ENCODE measurements at places on chromosomes 2 and 18.
A peak's percentile ranks its signal among the peaks of the same experiment; 100 is the strongest.

DNA sequence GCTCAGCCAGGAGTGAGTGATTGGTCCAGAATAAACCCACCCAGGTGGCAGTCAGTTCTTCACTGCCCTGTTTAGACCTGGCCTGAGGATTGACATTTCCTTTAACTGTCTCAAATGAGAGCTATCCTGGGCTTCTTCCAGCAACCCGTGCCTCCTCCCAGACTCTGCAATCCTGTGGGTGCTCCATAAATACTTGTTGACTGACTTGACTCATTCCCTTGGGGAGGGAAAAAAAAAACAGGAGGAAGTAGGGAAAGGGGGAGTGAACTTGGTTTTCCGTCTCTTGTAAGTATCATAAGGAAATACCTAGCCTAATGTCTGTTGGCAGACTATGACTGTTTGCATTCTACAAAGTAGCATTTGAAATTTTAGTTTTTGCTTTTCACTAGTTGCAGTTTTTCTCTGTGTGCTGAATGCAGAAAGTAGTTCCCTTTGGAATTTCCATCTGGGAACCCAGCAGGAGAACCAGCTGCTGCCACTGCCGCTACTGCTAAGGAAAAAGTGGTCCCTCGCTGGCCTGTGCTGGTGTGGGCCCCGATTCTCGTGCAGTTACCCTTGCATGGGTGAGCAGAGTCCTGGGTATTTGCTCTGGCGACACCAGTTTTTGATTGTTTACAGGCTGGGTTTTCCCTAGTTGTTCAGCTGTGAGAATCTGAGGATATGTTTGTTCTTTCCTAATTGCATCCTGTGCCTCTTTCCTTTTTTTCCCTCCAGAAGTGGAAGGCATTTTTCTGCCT lies 78.8 kb downstream of the TGOLN2 start:
- H3K36me3 ChIP-seq = no peaks in the 10 kb centered on the region
- no peaks in the 10 kb centered on the region for H3K4me1 ChIP-seq
- no peak overlapping the region for H3K27ac ChIP-seq
- DNase-seq = no peak

DNA sequence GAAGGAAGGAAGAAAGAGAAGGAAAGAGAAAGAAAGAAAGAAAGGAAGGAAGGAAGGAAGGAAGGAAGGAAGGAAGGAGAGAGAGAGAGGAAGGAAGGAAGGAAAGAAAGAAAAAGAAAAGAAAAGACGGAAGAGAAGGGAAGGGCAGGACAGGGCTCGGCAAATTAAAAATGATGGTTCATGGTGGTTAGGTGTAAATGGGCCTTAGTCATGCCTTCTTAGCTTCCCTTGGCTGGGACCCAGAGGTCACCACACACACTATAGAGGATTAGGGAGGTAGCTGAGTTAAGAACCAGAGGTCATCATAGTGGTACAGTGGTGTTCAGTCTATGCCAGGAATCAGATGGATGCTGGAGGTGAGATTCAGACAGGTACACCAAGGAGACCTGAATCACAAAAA lies 9.3 kb upstream of the ATL2 start:
- no peaks in the 10 kb centered on the region for H3K36me3 ChIP-seq
- H3K27ac ChIP-seq = no peak overlapping the region
- DNase-seq = no peak
- peaks cover 11% of the 10 kb centered on the region for H3K4me1 ChIP-seq

- no peaks in the 10 kb centered on the region for H3K4me1 ChIP-seq
- no peak overlapping the region for H3K4me3 ChIP-seq
- H3K27me3 ChIP-seq = no peaks in the 10 kb centered on the region
- no peak for DNase-seq
- H3K27ac ChIP-seq = no peak overlapping the region
- H3K36me3 ChIP-seq = no peaks in the 10 kb centered on the region
Measured at GRCh38 chr18:44601447-44601846, 79.2 kb upstream of the SETBP1 start.

DNA sequence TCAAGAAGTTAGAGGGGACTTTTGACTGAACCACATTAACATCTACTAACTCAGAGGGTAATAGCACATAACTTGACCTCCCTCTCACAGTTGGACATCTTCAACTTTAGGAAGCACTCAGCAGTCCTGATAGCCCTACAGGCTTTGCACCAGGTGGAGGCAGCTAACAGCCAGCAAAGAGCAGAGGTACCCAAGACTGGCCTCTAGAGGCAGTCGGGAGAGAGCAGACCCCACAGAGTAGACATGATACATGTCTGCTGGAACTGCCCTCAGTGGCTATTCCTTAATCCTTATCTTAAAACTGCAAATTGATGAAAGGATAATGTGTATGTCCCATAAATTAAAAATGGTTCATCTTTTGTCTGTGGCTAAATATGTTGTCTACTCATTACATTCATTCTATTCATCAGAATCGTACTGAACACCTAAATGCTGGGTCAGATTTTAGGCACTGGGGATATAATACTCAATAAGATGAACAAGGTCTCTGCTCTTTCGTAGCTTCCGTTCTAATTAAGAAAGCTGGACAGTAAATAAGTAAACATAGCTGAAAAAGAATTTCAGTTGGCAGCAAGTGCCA lies 49.8 kb downstream of the CAB39 start:
- H3K27ac ChIP-seq = no peak overlapping the region
- DNase-seq = no peak
- peaks cover 18% of the 10 kb centered on the region for H3K4me1 ChIP-seq
- H3K36me3 ChIP-seq = peaks cover 38% of the 10 kb centered on the region

DNA sequence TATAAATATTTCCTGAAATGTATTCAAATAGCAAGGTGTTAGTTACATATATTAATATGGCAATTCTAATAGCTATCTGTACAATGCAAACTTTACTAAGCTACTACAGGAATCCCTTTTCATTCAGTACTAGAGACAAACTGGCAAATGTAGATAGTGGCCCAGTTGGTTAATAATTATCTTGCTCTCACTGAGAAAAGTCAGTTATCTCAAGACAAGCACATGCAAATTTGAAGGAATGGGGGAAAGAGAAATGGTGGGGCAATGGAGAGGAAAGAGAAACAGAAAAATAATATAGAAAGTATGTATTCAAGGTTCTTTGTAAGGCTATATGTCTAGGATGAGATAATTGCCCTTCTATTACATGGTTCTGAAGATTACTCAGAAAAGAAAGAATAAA lies 280.0 kb downstream of the FIGN start:
- no peaks in the 10 kb centered on the region for H3K27me3 ChIP-seq
- DNase-seq = no peak
- H3K27ac ChIP-seq = no peak overlapping the region
- no peak overlapping the region for H3K4me3 ChIP-seq
- no peaks in the 10 kb centered on the region for H3K4me1 ChIP-seq
- H3K36me3 ChIP-seq = no peaks in the 10 kb centered on the region

DNA sequence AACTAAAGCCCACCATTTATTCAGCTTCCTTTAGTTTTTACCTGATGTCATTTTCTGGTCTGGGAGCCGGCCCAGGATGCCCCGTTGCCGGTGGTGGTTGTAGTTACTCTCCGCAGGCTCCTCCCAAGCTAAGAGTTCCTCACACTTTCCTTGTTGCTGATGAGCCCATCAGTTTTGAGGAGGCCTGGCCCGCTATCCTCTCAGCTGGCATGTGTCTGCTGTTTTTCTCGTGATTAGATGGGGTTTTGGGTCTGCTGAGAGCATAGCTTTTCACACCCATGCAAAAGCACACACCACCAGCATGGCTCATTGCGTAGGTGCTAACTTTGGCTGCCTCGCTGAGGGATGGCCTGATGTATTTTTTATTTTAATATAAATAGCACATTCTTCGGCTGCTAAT lies 72.1 kb downstream of the PSMG2 start:
- DNase-seq = peak; percentile 67
- no peaks in the 10 kb centered on the region for H3K36me3 ChIP-seq
- no peaks in the 10 kb centered on the region for H3K27me3 ChIP-seq
- peaks cover 5% of the 10 kb centered on the region for H3K4me1 ChIP-seq
- H3K27ac ChIP-seq = peak overlapping the region; percentile 61

DNA sequence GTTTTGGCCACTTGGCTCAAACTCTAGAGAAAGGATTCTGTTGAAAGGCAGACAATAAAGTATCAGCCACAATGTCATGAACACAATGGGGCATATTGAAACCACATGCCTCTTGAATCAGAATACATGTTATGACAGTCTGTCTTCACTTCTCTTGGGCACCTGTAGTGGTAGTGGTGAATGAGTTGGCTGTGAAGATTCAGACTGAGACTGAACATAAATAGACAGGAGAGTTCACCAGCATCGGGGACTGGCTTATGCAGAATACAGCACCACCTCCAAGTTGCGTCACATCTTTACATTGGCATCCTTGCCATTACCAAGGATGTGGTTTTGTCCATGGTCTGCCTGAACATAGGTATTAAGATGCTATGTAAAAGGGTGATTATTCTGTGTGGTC lies 336.8 kb downstream of the MYCN start:
- no peaks in the 10 kb centered on the region for H3K36me3 ChIP-seq
- no peak for DNase-seq
- no peaks in the 10 kb centered on the region for H3K4me1 ChIP-seq
- H3K27me3 ChIP-seq = no peaks in the 10 kb centered on the region

- no peak for DNase-seq
- no peaks in the 10 kb centered on the region for H3K36me3 ChIP-seq
- H3K4me3 ChIP-seq = no peak overlapping the region
- no peak overlapping the region for H3K27ac ChIP-seq
Measured at GRCh38 chr2:136154384-136154783, 36.4 kb upstream of the CXCR4 start.

DNA sequence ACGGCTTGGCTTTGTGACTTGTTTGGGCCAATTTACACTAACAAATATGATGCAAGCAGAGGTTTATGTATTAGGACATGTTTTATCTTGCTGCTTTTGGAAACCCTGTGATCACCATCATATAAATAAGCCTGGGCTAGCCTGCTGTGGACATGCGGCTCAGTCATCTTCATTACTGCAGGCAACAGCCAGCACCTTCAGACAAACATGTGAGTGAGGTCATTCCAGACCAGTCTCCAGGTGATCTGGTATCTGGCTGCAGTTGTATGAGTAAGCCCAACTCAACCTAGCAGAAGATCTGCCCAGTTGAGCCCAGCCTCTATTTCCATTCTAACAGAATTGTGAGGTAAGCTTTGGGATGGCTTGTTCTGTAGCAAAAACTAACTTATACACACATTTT lies 254.6 kb upstream of the ATP5MC3 start:
- no peak overlapping the region for H3K27ac ChIP-seq
- no peaks in the 10 kb centered on the region for H3K4me1 ChIP-seq
- H3K36me3 ChIP-seq = no peaks in the 10 kb centered on the region
- no peak overlapping the region for H3K4me3 ChIP-seq
- no peaks in the 10 kb centered on the region for H3K27me3 ChIP-seq

DNA sequence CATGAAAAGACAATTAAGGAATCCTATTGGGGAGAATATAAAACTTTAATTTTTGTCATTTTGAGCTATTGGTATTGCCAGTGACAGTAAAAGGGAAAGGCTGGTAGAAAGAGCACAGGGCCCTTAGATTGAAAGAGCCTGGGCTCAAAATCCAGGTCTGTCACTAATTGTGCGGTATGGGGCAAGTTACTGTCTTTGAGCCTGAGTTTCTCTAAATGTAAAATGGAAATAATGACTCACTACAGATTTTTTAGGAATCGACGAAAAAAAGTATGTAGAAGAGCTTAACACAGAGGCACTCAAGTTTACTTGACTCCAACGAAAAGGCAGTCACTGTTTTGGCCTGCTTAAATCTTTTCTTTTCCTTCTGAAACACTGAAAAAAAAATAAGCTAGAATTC lies 7.0 kb downstream of the NDUFV2 start:
- H3K27me3 ChIP-seq = no peaks in the 10 kb centered on the region
- H3K4me3 ChIP-seq = no peak overlapping the region
- peak overlapping the region; percentile 14 for H3K27ac ChIP-seq
- no peak for DNase-seq
- H3K4me1 ChIP-seq = peaks cover 27% of the 10 kb centered on the region

- no peaks in the 10 kb centered on the region for H3K27me3 ChIP-seq
- DNase-seq = no peak
- no peak overlapping the region for H3K4me3 ChIP-seq
Measured at GRCh38 chr2:36839976-36840617, 126.2 kb downstream of the STRN start.

DNA sequence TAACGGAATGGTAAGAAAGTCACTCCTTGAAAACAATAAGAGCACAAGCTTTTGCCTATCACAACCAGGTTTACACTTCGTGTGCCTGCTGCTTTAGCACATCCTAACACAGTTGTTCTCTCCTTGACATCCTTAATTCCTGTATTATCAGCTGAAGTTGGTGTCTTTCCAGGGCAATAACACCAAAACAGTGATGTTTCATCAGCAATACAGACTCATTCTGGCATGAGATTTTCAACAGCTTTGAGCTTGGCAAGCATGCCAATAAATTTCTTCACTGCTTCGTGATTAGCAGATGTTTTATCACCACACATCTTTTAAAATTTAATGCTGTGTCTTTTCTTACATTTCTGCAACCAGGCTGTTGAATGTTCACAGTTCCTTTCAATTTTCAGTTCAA lies 148.4 kb downstream of the EIPR1 start:
- no peak for DNase-seq
- H3K27me3 ChIP-seq = no peaks in the 10 kb centered on the region
- peaks cover 5% of the 10 kb centered on the region for H3K4me1 ChIP-seq
- H3K4me3 ChIP-seq = no peak overlapping the region
- H3K27ac ChIP-seq = no peak overlapping the region

GRCh38 chr2:224837066-224837465 lies 120.9 kb upstream of the CCDC195 start:
- H3K27me3 ChIP-seq = no peaks in the 10 kb centered on the region
- DNase-seq = no peak
- H3K4me1 ChIP-seq = no peaks in the 10 kb centered on the region
- H3K27ac ChIP-seq = no peak overlapping the region
- H3K36me3 ChIP-seq = peaks cover 93% of the 10 kb centered on the region
- no peak overlapping the region for H3K4me3 ChIP-seq

DNA sequence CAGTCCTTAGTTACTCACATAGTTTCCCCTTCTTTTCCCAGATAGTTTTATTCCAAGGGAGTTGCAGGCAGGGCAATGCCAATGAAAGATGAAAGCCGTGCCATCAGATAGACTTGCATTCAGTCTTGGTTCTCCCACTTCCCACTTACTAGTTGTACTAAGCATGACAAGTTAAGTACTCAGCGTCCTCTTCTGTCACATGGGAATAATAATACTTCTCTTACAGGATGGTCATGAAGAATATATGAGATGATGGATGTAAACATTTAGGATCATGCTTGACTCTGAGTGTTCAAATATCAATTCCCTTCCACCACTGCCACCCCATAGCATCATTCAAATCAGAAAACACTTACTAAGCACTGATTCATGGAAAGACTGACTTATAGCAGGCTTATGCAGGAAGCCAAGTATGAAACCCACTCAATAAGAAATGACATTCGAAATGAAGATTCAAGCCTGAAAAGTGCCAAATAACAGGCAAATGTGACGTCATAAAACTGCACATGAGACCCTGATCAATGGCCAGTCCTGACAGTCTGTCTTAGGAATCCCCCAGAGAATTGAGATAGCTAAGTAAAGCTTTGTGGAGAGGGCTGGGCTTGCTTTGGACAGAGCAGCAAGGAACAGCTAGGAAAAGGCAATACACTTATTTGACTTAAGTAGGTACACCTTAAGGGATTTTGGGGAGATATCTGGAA lies 11.1 kb upstream of the EVA1A start:
- H3K4me1 ChIP-seq = no peaks in the 10 kb centered on the region
- no peak for DNase-seq
- no peak overlapping the region for H3K27ac ChIP-seq
- H3K4me3 ChIP-seq = no peak overlapping the region
- H3K27me3 ChIP-seq = peaks cover 5% of the 10 kb centered on the region

GRCh38 chr2:148754864-148755263 lies 110.3 kb downstream of the EPC2 start:
- H3K27ac ChIP-seq = no peak overlapping the region
- H3K27me3 ChIP-seq = no peaks in the 10 kb centered on the region
- H3K36me3 ChIP-seq = peaks cover 13% of the 10 kb centered on the region

Measured in natural killer cell (primary cell).